ENCODE measurements at places on chromosomes 12 and 14.

DNA sequence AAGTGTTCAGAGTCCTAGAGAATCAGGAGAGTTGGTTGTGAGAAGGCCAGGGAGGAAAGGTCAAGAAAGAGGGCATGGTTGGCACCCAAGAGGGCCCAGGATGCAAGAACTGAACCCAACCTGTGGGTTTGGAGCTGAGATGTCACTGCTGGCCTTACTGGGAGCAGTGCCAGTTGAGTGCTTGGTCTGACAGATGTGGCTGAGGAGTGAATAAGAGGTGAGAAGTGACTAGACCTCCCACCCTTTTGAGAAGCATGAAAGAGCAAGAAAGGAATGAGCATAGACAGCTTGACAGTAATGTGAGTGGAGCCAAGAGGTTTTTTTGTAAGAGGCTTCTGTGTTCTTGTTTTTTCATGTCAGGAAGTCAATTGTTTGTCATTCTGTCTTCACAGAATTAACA lies 95.3 kb downstream of the FGD4 start:
- DNase-seq, result no peak

GRCh38 chr14:94239406-94239805 lies 53.7 kb downstream of the SERPINA10 start:
- no peak for DNase-seq

DNA sequence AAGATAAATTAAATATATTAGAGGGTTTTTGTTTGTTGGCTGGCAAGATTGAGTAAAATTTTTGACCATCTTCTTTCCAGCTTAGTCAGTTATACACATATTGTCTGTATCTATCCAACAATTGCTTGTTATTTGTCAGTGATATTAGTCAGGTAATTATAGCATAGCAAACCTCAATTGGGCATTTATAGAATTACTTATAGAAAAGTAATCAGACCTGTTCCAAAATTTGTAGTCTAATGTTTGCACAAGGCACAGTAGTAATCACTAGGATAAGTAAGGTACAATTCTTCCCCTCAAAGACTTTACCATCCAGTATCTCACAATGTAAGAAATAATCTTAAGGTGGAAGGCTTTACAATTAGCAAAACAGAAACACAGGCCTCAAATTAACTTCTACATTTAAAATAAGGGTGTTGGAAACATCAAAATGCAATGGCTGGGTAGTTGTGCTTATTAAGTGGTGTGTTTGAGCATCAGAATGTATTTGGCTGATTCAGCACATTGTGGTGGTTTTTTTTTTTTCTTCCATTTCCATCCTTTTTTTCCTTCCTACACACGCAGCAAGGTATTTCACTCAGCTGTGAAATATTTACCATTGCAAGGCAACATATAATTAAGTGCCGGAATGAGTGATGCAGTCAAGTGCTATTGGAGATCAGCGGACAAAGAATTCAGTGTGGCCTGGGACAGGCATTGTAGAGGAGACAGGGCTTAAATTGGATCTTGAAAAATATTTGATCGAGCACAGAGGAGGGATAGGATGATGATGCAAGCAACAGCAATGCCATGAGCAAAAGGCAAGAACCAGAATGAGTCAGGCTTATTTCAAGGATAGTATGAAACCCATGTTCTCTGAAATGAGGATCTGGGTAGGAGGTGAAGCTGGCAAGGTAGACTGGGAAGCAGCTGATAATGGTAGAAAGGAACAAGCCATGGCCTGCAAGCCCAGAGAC lies 178.2 kb downstream of the AKAP6 start:
- no peak for DNase-seq

DNA sequence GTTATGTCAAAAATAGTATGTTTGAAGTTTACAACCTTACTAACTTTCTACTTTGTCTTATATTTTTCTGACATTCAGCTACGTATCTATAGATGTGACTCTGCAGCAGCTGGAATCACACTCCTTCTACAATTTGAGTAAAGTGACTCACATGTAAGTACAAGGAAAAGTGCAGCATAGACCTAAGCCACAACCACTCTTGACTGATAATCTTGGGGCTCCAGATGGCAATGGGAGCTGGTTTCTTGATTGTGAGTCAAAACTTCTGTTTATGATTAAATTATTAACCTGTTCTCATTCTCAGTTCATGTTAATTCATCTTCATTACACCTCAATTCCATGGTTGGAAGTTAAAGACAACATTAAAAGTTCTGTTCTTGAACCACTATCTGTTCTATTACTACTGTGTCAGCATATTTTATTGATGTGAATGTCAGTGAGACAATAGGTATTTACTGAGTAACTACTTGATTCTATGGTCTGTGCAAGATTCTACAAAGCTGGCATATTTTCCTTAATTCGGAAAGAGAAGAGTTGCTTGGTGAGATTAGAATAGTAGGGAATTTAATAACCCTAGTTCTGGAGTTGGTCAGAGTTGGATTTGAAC lies 112.9 kb downstream of the TSHR start:
- no peak for DNase-seq

DNA sequence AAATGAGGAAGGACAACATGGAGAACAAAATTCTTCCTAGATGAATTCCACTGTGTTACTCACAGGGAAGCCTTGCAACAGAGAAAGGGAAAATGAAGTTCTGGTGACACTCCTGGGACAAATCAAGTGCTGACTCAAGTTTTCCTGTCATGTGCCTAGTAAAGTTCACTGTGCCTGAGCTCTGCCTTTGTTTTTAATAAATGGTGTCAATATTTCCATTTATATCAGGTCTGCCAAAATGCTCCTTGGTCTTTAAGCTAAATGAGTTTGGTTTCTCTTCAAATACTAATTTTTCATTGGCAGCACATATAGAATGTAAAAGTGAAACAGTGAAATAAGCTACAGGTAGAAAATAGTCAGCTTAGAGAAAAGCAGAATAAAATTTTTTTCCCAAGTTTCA lies 33.0 kb downstream of the HIGD1C start:
- peak; percentile 60 for DNase-seq

GRCh38 chr12:122867691-122868461 lies 28.0 kb downstream of the VPS37B start:
- DNase-seq, result peak; percentile 26

DNA sequence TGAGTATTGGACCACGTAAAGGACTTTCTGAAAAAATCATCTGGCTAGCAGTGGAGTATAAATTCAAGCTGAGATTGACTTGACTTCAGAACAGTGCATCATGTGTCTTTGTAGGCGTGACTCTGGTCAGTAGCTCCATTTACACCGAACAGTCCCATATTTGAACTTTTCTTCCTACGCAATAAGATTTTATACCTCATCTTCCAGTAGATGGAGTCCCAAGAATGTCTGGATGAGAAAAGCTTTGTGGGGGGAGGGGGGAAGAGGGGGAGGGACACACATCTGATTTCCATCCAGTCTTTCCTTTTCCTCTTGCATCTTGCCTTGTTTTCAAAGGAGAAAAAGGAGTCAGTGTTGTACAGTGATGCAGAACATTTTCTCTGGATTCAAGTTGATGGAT lies 241.0 kb downstream of the EMP1 start:
- DNase-seq, result no peak

DNA sequence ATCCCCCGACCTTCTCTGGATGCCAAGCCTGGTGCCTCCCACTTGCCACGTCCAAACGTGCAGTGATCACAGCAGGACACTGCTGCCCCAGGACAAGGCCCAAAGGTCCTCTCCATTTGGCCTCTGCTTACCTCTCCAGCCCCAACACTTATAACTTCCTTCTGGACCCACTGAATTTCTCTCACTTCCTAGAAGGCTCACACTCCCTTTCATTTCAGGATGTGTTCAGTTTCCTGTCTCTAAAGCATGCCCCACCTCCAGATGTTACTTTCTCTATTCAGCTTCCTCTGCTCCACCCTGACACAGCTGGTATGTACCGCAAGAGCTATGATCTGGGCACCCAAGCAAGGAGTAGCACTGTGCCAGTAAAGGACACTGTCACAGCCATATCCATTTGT lies 33.0 kb downstream of the CDKL1 start:
- DNase-seq, result peak; percentile 49

DNA sequence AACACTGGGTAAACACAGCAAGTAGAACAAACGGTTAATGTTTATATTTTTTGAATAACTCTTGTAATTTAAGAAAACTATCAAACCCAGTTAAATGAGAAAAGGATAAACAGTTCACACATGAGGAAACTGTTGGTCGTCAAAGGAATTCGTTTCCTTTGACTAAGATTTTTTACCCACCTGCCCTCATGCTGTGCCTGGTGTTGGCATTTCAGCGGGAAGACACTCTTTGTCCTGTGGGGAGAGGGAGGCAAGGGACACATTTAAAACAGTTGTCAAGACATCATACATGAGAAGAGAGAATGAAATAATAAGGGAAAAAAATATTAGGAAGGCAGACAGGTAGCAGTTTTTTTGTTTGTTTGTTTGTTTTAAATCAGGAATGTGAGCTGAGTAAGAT lies 70.5 kb downstream of the BHLHE41 start:
- no peak for DNase-seq

DNA sequence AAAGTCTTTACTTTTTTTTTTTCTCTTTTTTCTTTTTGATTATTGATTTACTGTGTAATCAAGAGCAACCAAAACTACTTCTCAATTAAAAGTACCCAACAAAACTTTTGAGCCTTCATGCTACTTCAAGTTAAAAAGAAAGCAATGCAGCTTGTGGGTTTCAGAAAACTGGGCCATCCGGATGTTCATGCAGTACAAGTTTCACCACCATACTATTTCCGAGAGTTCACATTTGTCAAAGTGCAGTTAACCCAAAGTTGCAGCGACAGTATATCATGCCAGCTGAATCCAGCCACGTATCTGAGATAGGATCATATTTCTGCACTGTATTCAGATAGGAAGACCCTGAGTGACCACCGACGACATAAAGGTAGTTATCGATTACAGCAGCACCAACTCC lies 33.0 kb downstream of the KLHL28 start:
- DNase-seq, result no peak

- DNase-seq, result no peak
Measured at GRCh38 chr12:3631272-3631637, 121.7 kb downstream of the CRACR2A start.

- peak; percentile 65 for DNase-seq
Measured at GRCh38 chr12:124673801-124674617, 106.6 kb upstream of the NCOR2 start.

GRCh38 chr12:70154960-70155589 lies 88.2 kb upstream of the CNOT2 start:
- no peak for DNase-seq

- DNase-seq, result no peak
Measured at GRCh38 chr12:67877727-67878126, 111.5 kb upstream of the IFNG-AS1 start.

GRCh38 chr14:61578745-61579144 lies 116.6 kb upstream of the HIF1A start:
- DNase-seq, result no peak

DNA sequence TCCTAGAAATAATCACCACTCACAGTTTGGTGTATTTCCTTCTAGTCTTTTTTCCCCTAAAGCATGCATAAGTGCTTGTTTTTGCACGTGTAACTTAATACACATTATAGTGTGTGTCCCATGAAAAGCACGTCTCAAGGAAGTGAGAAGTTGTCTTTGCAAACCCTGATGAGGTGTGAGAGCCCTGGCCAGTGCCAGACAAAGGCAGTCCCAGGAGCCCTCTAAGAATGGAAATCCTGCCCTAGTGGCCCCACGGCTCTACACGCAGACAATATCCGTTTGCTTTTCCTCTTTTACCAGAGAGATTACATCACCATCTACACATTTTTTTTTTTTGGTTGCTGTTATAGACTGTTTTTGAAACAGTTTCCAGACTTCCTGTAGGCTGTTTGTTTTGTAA lies 85.5 kb upstream of the FZD10 start:
- peak; percentile 35 for DNase-seq

DNA sequence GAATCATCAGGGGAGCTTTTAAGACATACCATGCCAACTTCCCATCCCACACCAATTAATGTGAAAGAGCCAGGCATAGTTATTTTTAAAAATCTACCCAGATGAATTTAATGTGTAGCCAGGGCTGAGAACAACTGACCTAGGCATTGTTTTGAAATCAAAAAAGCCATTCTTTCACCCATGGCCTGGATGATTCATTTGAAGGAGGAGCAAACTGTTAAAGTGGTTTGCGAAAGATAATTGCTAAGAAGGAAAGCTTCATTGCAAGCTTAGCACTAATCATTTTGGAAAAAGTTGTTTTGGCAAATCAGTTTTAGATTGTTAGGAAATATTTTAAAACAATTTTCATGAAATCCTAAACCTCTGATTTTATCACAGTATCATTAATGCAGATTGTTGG lies 2.1 kb upstream of the GTSF1 start:
- no peak for DNase-seq

DNA sequence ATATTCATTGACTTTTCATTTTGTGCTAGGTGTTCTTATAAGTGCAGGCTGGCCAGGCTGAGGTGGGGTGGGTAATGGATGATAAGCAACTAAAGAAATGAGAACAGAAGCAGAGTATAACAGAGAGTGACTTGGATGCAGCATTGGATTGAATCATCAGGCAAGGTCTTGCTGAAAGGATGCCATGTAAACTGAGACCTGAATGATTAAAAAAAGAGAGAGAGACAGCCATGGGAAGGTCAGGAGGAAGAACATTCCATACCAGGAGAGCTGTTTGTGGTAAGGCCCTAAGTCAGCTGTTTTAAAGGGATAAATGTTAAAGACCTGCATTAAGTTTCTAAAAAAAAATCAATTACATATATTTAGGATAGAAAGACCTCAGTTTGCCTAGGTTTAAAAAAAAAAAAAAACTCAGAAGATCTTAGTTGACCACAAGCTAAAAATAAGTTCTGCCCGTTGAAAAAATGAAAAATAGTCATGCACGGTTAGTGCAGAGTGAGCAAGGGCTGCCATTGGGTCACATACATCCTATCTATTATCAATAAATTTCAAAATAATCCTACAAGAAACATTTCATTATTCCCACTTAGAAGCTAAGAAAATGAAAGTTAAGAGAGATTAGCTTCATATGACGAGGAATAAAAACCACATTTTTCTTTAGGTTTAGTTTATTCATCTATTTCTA lies 37.2 kb downstream of the IFNG start:
- DNase-seq, result no peak

GRCh38 chr12:49777341-49777740 lies 36.0 kb downstream of the TMBIM6 start:
- DNase-seq, result no peak

DNA sequence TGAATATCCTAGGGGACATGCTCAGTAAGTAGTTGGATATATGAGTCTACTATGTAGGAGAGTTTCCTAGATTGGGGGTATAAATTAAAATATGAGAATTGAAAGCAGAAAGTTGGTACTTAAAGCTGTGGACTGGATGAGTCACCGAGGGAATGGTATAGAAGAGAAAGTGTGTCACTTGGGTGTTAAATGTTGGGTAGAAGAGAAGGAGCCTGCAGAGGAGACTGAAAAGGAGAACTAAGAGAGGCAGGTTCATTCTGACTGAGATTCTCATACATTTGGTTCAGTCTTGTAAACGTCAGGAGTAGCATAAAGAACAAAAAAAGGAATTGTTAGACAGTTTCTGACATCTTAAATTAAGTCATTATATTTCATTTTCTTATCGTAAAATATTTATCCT lies 19.9 kb downstream of the LRRC9 start:
- no peak for DNase-seq

DNA sequence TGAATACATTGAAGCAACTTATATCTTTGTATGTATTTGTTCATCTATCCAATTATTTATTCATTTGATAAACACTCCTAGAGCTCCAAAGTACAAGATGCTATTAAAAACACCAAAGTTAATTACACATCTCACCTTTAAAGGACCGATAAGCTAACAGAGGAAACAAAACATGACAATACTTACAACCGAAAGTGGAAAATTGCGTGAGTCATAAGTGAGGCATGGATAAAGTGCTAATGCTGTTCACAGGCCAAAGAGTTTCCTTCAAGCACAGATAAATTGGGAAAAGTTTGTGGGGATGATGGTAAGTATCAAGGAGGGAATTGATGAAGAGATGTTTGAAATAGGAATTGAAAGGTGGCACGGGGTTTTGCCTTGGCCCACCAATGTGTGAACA lies 172.8 kb upstream of the KITLG start:
- DNase-seq, result no peak
